Natural killer cell (primary cell): ENCODE measurements at places on chromosomes 16 and 17. TPM values are rescaled to one million over a fixed set of nuclear protein-coding genes. Genes with fewer than 3 reads are reported as not detected.

GRCh38 chr16:88692861-88693260 is 6.6 kb upstream of the SNAI3 start:
- no peak for DNase-seq

The TEX14 gene
- 0.89 TPM for total RNA-seq

GRCh38 chr17:78652913-78653312 is 75.7 kb upstream of the DNAH17 start:
- DNase-seq: no peak

DNA sequence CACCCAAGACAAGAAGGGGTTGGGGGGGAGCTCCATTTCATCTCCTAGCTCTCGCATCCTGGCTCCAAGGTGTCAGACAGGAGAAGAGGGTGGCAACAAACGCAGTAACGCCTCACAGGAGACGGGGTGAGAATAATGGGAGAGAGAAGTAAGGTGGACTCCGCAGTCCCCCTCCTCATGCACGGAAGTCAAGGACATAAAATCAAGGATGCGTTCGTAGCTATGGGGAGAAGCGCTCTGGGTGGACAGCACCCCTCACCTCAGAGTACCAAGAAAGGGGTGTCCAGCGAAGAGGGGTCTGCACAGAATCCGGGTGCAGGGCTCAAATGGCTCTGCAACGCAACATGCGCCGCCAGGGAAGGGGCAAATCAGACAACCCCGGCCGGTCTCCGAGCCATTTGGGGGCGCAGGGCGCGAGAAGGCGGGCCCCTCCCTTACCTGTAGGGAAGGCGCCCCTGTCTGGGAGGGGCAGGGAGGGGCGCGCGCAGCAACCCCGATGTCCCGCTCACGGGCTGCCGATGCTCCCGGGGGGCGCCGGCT is 555 bp downstream of the HDAC5 start:
- DNase-seq: peak; percentile 21
